NAMALWA (cell line): ENCODE measurements at places on chromosomes 7 and 10.

GRCh38 chr7:113730309-113730955, 188.4 kb downstream of the PPP1R3A start:
- DNase-seq, result no peak

- DNase-seq, result no peak
These were observed 648.8 kb downstream of the NXPH1 start for GRCh38 chr7:9082203-9082602.

DNA sequence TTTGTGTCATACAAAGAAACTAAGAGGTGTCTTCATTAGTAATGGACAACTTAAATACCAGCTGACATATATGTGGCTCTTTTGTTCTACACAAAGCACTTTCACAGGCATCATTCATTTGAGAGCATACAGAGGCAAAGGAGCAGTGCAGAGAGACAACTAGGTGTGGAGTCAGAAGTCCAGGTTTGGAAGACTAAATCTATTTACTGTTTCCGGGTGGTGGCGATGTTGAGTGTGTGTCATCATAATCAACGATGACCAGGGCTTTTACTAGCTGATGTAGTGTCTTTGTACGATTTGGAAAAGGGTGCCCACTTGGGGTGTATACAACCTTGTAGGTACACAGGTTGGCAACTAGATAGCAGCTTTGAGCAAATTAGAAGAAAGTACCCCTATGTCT, 195.5 kb upstream of the CCDC6 start:
- DNase-seq, result no peak

DNA sequence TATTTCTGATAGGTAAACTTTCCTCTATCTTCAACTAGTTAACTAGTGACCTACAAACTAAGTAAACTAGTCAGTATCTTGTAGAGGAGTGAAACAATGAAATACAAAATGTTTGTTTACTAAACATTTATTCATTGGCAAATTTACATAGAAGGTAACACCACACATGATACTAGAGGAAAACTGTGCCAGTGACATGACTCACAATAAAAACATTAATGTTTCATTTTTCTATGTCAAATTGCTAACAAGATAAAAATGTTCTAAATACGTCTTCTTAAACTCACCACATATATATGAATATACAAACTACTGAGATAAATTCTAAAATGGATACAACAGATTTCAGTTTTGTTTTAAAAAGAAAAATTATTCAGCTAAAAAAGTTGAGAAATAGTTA, 471.3 kb downstream of the PARD3 start:
- no peak for DNase-seq

GRCh38 chr10:103727546-103727963, 127.8 kb downstream of the SH3PXD2A start:
- DNase-seq, result no peak

DNA sequence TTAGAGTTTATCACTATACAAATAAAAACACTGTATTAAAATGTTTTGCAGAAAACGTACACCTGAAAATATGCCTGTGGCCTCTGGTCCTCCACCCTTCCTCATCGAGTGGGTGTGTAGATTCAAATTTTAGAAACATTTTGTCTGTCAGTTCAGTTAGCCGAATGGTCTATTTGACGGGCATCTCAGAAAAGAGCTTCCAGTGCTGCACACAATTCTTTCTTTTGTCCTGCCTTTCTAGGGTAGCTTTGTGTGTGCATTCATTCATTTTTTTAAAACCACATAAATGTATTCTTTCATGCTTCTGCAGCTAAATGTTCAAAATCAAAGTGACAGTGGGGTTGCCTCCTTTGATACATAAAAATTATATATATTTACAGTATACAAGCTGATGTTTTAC, 46.8 kb downstream of the GNAI1 start:
- DNase-seq, result no peak

GRCh38 chr10:79014796-79015195, 54.0 kb upstream of the ZMIZ1 start:
- DNase-seq, result no peak

- DNase-seq, result no peak
These were observed 25.0 kb downstream of the ZNF365 start for GRCh38 chr10:62399211-62399610.

GRCh38 chr10:16832351-16833080, 15.3 kb upstream of the RSU1 start:
- DNase-seq, result no peak

GRCh38 chr7:97801108-97801507, 69.2 kb downstream of the TAC1 start:
- DNase-seq, result peak; percentile 33

DNA sequence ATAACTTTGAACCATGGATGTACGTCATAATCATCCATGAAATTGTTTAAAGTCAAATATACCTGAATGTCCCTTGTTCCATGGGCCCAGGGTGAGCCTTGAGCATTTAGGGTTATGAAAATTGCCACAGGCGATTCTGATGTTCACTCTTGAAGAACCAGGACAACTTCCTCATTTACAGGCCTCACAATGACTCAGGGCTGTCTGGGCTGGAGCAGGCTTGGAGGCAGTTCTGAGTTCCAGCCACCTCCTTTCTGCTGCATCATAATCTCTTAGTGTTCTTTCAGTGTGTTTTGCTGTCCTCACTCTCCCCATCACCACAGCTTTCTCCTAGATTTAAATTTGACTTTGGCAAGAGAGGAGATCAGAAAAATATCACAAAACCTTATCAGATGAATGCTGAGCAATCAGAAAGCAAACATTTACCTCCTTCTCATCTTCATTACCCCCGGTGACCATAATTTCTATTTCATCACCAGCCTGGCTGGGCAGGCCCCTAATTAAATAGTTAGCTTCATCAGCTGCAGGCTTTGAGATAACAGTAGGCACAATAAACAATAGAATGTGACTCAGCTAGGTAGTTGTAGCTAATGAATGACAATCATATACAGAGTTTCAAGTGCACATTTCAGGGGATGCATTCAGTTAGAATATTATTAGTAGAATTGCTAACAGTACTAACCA, 571.0 kb downstream of the SH2D4B start:
- DNase-seq, result peak; percentile 27

DNA sequence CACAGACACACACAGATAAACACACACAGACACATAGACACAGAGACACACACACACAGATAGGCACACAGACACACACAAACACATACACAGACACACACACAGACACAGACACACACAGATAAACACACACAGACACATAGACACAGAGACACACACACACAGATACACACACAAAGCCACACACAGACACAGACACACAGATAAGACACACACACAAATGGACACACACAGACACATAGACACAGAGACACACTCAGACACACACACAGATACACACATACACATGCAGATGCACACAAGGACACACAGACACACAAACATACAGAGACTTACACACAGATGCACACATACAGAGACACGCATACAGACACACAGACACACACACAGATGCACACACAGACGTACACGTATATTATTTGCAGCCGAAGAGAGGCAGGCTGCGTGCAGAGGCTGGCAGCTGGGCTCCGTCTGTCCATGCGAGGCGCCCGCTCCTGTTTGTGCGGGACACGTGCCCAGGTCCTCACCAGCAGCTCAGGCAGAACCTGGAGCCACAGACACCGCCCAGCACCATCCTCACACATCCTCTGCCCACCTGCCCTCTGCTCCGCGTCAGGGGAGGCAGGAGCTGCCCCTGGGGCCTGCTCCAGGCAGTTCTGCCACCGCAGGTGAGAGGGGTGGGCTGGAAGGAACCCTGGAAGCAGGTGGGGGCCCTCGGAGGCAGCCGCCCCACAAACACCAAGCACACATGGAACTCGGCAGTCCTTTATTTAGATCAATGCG, 1.2 kb downstream of the CALML5 start:
- DNase-seq, result no peak

GRCh38 chr7:153902862-153903261, 149.3 kb upstream of the DPP6 start:
- DNase-seq, result no peak

GRCh38 chr10:46224414-46224682, 62.4 kb upstream of the ANTXRL start:
- DNase-seq, result no peak

DNA sequence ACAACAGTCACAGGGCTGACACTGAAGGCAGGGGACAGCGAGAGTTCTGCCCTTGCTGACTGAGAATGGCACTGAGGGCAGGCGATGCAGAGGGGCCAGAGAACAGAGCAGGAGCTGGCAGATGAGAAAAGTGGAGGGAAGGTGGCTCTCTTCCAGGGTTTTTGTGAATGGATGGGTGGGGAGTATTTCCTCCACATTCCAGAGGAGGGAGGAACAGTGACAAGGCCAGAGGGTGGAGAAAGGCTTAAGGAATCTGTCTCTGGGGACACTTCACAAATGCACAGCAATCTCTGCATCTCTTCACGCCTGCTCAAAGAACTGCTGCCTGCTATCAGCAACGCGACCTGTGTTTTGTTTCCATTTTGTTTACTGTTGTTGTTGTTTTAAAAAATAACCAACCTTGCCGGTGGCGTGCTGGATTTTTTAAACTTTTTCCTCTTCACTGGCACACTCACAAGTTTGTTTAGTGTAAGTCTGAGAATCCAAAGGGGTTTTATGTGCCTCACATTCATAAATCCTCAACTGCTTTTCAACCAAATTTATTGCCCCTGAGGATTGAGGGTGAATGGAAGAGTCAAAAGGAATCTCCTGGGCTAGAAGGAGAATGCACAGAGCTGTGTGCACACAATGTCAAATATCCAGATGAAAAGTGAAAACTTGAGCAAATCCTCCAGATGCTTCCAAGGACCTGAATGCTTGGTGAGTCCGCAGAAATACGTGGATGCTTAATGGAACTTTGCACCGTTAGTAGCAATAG, 129.3 kb downstream of the GLI3 start:
- no peak for DNase-seq

DNA sequence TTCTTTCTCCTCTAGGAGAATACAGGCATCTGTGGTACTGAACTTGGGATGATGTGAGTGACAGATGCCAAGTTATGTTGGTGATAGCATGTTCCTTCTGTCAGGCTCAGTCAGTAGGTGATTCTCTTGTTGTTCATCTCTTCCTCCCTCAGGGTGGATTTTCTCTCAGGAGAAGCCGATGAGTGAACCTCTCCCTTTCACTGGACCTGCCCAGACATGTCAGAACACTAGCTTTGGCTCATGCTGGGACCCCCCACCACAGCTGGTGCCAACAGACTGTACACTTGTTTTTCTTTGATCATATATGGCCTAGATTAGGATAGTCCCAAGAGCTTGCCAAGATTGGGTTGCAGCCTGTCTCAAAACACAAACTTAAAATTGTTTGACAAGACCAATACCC, 129.4 kb downstream of the BMPER start:
- no peak for DNase-seq

- DNase-seq, result no peak
These were observed 957 bp upstream of the SVIL start for GRCh38 chr10:29635711-29636144.

DNA sequence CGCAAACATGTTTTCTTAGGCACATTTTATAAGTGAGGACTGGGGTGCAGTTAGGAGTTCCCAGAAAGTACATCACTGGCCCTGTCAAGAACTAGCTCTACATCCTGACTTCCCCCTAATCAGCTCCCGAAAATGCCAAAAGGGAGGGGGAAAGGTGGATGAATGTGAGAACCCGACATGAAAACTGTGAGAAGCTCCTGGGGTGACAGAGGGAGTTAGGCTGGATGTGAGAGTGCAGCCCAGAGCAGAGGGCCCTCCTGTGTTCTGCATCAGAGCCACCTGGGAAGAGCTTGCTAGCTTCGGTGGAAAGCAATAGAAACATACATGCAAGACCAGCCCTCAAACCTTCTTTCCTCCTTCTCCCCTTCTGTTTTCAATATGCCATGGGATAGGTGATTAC, 30.5 kb upstream of the SEM1 start:
- no peak for DNase-seq

- no peak for DNase-seq
These were observed 407.9 kb downstream of the NRG3 start for GRCh38 chr10:82282782-82283456.

DNA sequence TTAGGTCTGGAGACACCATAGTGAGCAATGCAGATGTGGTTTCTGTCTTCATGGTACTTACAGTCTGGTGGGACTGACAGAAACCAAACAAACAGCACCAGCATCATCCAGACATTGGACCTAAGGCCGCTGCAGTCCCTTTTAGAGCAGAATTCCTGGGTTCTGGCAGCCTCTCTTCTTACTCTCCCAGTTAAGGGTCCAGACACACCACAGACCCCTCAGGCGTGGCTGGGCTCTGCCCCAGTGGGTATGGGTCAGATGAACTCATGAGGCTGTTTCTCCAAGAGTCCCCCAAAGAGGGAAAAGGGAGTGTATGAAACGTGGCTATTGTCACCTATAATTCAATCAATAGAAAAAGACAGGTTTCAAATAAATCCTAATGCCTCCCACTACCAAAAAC, 31.3 kb downstream of the PRLHR start:
- DNase-seq, result no peak

- DNase-seq, result no peak
These were observed 13.3 kb upstream of the ZNF273 start for GRCh38 chr7:64889686-64890162.

GRCh38 chr10:133159950-133160825, at the start of gene KNDC1:
KNDC1 (plus strand) TSS chr10:133160219; CDS start chr10:133160468, 249 bp downstream.
- DNase-seq, result no peak

- DNase-seq, result no peak
These were observed 148.9 kb upstream of the NPS start for GRCh38 chr10:127400216-127400615.

- no peak for DNase-seq
These were observed 5.0 kb downstream of the AVPI1 start for GRCh38 chr10:97682042-97682441.

DNA sequence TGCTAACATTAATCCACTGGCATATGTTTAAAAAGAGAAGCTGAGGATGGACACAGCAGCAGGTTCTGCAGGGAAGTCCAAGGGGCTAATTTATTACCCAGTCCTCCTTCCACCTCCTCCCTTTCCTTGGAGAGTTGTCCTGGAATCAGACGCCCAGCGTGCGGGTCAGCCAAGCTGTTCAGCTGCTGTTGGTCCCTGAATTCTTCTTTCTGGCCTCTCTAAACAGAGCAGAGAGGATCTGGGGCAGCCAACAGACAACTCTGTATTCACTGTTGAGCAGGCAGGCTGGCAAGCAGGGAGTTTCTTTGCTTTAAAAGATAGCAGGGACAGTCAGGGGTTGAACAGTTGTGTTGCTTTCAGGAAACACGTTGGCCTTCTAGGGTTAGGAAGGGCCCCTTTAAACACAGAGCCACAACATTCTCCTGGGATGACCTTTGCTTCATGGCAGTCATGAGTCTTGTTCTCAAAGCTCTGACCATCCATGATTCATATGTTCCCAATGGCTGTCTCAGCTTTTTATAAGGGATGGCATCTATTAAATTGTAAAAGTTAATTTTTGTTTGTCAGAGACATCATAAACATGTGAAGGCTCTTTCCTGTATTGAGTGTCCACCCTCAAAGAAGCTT, 217.0 kb downstream of the CREB5 start:
- DNase-seq, result no peak

DNA sequence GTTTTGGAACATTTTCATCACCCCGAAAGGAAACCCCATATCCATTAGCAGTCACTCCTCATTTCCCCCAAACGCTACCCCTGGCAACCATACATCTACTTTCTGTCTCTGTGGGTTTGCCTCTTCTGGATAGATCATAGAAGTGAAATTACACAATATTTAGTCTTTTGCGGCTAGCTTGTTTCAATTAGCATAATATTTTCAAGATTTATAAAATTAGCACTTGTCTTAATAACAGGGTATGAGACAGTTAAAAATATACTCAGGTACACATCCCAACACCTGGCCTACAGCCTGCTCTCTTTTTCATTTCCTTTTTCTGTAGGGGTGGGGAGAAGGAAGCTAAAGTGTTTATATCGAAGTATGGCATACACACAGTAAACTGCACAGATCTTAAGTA, 81.4 kb upstream of the LRGUK start:
- DNase-seq, result no peak

GRCh38 chr10:111109501-111110242, 32.8 kb downstream of the ADRA2A start:
- no peak for DNase-seq

GRCh38 chr7:2621061-2621828, 10.5 kb upstream of the TTYH3 start:
- DNase-seq, result no peak
